ENCODE measurements at places on chromosomes 7 and 10. TPM values are rescaled to one million over a fixed set of nuclear protein-coding genes. Genes with fewer than 3 reads are reported as not detected.

OPN1SW gene
- not detected for total RNA-seq

FGFBP3 gene
- total RNA-seq = 0.30 TPM

FAM237B gene
- total RNA-seq = not detected

CPN1 gene
- total RNA-seq = not detected

KIAA1217 gene
- total RNA-seq = 2.6 TPM

RADIL gene
- total RNA-seq = 0.32 TPM

ALOX5 gene
- 0.15 TPM for total RNA-seq

SPDYE8 gene
- total RNA-seq = not detected

CALU gene
- 563 TPM for total RNA-seq

TSPAN33 gene
- total RNA-seq = 0.30 TPM

SEMA3A gene
- total RNA-seq = 88.9 TPM

VAX1 gene
- total RNA-seq = not detected

SIRT1 gene
- 7.8 TPM for total RNA-seq

GPR141 gene
- not detected for total RNA-seq

MACC1 gene
- not detected for total RNA-seq

RSBN1L gene
- total RNA-seq = 12.3 TPM

MSS51 gene
- total RNA-seq = 0.65 TPM

PNLIPRP2 gene
- total RNA-seq = not detected

CCDC186 gene
- total RNA-seq = 15.3 TPM

TNS3 gene
- total RNA-seq = 21.4 TPM

OR2A42 gene
- total RNA-seq = not detected

MKI67 gene
- 10.7 TPM for total RNA-seq

ACTL6B gene
- total RNA-seq = not detected

ZP3 gene
- total RNA-seq = 1.8 TPM

FAM25C gene
- total RNA-seq = not detected

OR9A2 gene
- not detected for total RNA-seq

SYT15 gene
- total RNA-seq = not detected

TLX1 gene
- 0.15 TPM for total RNA-seq

IFIT1B gene
- total RNA-seq = not detected

COL13A1 gene
- 37.2 TPM for total RNA-seq

SH2D4B gene
- 0.30 TPM for total RNA-seq

CFAP43 gene
- total RNA-seq = under 0.01 TPM

NEURL1 gene
- 0.15 TPM for total RNA-seq

SPDYE16 gene
- not detected for total RNA-seq

TPK1 gene
- total RNA-seq = 5.5 TPM

SLC18A3 gene
- not detected for total RNA-seq

C7orf57 gene
- under 0.01 TPM for total RNA-seq

HTR7 gene
- total RNA-seq = 0.32 TPM

PCLO gene
- total RNA-seq = under 0.01 TPM

CRPPA gene
- total RNA-seq = 1.7 TPM

MXI1 gene
- 4.5 TPM for total RNA-seq

GPR15LG gene
- not detected for total RNA-seq
